ENCODE measurements at places on chromosomes 5 and 9.
A peak's percentile ranks its signal among the peaks of the same experiment; 100 is the strongest.

- DNase-seq: no peak
Observed at GRCh38 chr5:140202078-140202477, 27.1 kb downstream of the CYSTM1 start.

DNA sequence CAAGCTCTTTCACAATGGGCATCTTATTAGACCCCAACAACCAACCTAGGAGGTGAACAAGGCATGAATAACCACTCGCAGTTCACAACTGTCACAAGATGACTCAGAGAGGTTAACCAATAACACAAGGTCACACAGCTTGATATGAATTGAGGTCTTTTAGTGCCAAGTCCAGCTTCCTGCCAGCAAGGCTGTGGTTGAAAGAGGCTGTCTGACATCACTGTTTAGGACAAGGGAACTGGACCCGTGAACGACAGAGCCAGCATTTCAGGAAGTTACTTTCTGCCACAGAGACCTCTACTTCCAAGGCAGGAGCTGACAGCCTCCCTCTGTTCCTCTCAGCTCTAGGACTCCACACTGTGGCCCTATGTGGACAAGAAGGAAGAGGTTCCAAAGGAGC lies 53.4 kb upstream of the ALDH1B1 start:
- no peak for DNase-seq

GRCh38 chr5:157288405-157289163 lies 22.7 kb downstream of the CYFIP2 start:
- DNase-seq: no peak

DNA sequence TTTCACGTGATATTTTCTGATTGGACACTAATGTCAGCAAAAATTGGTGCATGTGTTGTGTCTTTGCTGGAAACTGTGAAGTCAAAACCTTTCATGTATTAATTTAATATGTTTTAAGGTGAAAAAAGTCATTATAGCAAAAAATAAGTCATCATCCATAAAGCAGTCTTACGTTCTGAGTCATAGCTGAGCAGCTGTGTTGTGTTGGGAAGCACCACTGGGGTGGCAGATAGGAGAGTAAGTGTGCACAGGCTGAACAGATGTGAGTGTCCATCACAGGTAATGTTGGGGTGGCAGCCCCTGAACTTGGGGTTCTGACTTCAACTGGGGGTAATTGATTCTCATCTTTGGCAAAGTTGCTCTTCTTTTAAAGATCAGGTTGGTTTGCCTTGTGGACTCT lies 156.8 kb downstream of the NXNL2 start:
- DNase-seq: no peak

GRCh38 chr5:179421144-179421901 lies 76.1 kb upstream of the ADAMTS2 start:
- DNase-seq: no peak

GRCh38 chr5:153619771-153620170 lies 129.3 kb downstream of the GRIA1 start:
- DNase-seq: no peak

DNA sequence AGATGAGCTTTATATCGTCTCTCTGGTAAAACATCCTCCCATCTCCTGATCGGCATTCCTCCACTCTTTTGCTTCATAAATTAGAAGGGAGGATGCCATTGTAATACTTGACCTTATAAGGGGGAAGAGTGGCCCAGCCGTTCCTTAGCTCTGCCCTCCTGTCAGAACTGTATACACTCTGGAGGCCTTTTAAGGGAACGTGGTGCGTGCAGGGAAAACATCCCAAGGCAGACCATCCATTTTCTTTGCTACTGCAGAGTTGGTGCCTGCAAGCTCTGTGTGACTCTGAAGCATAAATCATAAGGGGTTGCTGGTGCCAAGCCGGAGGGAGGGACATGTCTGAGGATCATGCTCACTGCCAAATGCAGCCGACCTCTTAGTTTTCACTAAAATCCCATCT lies 90.4 kb downstream of the PGM5 start:
- DNase-seq: no peak

DNA sequence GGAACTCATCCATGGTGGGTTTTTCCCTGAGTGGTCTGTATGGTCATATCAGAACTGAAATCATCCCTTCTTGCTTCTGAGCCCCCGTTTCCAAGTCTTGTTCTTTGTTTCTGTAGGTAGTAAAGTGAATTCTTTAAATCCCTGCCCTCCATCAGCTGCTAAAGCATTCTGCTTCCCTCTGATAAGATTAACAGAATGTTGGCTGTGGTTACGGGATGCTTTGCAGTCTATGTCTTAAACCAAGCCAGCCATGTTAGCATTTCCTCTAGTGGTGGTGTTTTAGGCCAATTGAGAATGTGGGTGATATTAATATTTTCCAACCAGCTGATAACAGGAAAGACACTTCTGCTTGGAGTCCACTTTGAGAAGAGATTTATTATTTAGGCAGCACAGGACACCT lies 22.0 kb upstream of the KCNIP1 start:
- no peak for DNase-seq

- no peak for DNase-seq
Observed at GRCh38 chr5:133947431-133947841, 21.0 kb downstream of the C5orf15 start.

DNA sequence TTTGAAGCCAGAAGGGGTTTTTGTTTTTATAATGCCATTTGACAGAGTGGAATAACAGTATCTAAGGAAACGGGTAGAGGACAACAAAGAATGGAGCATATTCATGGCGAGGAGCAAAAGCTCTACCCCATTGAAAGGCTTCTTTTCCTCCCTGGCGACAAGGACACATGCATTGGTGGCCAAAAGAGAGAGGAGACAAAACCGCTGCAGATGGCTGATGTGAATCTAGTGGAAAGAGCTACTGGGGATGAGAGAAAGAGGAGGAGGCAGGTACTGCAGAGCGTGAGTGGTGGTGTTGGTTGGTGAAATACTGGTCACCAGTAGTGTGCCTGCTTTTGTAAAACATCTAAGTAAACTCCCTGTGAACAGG lies 491 bp downstream of the APC start:
- peak; percentile 26 for DNase-seq

DNA sequence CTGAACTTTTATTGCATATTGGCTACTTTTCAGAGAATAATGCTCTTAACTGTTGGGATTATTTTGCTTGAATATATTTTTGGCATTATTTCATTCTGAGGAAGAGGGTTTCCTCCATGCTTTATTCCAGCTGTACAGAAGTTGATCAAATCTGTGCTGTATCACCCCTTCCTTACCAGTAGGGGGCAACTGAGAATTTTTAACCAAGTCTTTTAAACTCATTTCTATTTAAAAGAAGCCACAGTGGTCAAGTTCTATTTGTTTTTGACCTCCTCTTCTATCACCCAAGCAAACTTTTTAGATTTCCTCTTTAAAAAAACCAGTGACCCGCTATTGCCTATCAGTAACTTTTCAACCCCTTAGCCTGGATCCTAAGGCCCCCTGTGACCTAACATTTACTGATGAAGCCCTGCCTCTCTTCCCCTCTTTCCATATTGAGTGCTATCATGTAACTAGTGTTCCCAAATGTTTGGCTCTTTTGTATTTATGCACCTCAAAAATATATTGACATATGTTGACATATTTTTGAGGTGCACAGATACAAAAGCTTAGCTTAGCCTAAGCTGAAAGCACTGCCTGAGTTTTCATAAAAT lies 80.6 kb downstream of the FBXO4 start:
- peak; percentile 29 for DNase-seq

DNA sequence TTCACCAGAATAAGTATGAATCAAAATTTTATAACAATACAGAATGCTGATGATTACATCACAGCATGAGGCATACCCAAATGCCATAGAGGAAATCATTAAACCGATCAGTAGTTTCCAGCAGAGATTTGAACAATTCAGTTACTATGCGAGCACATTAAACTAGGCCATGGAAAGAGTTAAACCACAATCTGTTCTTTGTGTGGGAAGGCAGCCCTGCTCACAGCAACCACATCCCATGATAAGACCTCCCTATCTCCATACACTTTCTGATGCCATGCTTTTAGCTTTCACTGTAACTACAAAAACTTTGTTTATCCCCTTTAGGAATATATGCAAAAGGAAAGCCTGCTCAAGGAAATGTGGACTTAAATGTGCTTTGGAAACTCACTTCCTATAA lies 4.5 kb downstream of the NFIB start:
- DNase-seq: no peak

GRCh38 chr5:149932445-149933350 lies 11.9 kb downstream of the PDE6A start:
- no peak for DNase-seq

DNA sequence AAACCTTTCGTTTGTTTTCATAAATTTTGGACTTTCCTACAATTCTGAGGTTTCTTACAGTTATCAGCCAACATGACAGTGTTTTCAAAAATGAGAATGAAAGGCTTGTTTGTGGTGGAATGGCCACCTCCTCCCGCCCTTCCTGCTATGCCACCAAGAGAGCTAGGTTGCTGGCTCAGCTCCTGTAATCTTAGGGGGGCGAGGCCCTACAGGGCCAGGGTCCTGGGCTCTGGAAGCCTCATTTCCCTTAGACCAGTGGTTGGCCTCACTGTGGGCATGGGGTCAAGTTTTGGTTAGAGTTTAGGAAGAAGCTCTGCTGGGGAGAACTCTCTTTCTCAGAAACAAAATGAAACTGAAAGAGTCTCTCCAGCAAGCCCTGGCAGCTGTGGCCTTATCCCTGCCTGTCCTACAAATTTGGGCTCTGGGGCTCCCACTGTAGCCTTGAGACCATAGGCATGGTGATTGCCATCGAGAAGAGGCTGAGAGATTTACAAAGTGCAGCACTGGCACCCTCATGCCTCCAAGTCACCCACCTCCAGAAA lies 66.2 kb downstream of the IRX1 start:
- DNase-seq: no peak

GRCh38 chr5:14842117-14842516 lies 29.5 kb downstream of the ANKH start:
- DNase-seq: no peak

DNA sequence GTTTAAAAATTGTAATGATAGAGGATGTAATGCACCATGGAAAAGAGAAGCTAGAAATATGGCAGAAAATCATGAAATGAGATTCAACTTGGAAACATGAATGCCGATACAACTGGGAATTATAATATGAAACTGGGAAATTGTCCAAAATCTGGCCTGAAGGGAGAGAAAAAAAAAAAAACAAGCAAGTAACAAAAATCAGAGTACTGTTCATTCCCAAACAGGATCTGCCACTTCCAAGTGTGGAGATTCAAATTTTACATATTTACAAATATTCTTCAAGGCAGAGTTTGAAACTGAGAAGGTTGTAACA lies 56.6 kb upstream of the MOCS2 start:
- DNase-seq: no peak

- peak; percentile 69 for DNase-seq
Observed at GRCh38 chr9:117414906-117415331, at the start of gene ASTN2. ASTN2 (minus strand) TSS chr9:117415057; CDS start chr9:117414938, 119 bp downstream.

DNA sequence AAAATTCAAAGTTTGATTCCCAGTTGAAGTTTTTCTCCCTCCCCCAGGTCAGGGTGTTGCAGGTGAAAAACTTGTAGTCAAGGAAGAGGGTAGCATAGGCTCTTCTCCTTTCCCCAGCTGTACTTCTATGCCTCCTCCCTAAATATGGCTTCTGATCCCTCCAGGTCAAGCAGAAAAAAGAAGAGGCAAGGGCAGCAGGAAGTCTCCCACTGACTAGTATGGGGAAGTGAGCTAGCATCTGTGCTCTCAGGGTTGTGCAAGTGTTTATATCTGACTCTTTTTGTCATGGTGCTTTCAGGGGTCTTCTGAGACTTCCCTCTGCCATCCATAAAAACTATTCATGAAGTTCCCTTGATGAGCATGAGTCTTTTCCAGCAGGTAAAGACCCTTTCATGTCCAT lies 76.0 kb downstream of the ATPSCKMT start:
- no peak for DNase-seq

DNA sequence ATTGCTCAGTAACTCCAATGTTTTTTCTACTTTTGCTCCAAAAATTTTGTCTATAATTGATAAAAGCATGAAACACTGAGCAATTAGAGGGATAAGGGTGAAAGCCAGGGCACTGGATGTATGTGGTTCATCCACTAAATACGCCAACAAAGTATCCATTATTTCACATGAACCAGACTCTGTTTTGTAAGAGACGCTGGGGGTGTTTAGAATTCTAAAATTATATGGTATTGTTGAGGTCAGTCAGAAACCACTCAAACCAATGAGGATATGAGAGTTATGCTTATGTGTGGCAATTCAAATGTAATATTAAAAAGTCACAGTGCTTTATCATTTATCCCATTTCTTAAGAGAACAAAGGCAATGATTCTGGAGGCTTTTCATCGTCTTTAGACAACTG lies 220.2 kb downstream of the EFNA5 start:
- no peak for DNase-seq

- no peak for DNase-seq
Observed at GRCh38 chr5:43051684-43052083, 11.6 kb upstream of the ANXA2R start.

- peak; percentile 35 for DNase-seq
Observed at GRCh38 chr5:170633235-170634081, 129.6 kb downstream of the KCNIP1 start.

GRCh38 chr5:157528036-157528632 lies 47.4 kb downstream of the ADAM19 start:
- DNase-seq: no peak

GRCh38 chr5:179316111-179316551 lies 29.1 kb downstream of the ADAMTS2 start:
- no peak for DNase-seq

- no peak for DNase-seq
Observed at GRCh38 chr9:94867281-94867841, 140.9 kb downstream of the AOPEP start.

- no peak for DNase-seq
Observed at GRCh38 chr5:74192606-74193299, 447.8 kb downstream of the ENC1 start.

DNA sequence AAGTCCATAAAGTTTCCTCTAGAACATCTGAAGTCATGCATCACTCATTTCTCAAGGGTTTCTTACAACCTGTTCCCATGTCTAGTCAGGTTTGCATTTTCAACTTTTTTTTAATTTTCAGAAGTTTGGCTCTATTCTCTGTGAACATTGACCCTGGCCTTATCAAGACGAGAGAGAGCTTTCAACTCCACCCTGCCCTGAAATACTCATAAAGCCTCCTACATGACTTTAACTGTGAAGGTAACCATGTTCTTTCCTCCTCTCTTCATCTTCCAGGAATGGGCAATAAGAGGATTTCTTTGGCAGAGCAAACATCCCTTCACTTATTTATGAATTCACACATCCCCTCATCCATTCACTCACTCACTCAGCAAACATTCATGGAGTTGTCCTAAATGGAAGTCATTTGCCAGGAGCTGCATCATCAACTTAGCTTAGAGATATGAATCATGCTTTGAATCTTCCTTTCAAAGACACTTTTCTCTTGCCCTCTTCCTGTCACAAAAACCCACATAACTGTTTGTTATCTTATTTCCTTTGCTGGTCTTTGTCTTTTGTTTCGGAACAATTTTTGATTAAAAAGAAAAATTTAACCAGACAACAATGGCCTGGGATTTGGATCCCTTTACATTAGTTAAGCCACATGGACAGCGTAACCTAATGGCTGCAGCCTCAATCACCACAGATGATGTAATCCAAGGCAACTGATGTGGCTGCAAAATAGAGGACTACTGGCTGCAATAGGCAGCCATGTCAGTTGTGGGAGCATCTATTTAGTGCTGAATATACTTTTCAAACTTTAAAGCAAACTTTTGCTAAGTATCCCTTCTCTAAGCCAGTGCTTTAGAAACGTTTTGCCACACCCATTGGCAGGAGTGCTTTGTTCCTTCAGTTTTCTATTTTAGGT lies 43.0 kb upstream of the GNAQ start:
- no peak for DNase-seq

- DNase-seq: no peak
Observed at GRCh38 chr9:100303747-100304146, 49.0 kb downstream of the TEX10 start.
